ENCODE measurements at places on chromosomes 11 and 22.
A peak's percentile ranks its signal among the peaks of the same experiment; 100 is the strongest.

- no peak for DNase-seq
These were observed 25.0 kb upstream of the MGAT3 start for GRCh38 chr22:39431821-39432251.

- peak; percentile 83 for DNase-seq
These were observed 12.8 kb downstream of the MACROD1 start for GRCh38 chr11:64152841-64153691.

- DNase-seq: no peak
These were observed 38.8 kb downstream of the PTPRJ start for GRCh38 chr11:48019217-48019584.

DNA sequence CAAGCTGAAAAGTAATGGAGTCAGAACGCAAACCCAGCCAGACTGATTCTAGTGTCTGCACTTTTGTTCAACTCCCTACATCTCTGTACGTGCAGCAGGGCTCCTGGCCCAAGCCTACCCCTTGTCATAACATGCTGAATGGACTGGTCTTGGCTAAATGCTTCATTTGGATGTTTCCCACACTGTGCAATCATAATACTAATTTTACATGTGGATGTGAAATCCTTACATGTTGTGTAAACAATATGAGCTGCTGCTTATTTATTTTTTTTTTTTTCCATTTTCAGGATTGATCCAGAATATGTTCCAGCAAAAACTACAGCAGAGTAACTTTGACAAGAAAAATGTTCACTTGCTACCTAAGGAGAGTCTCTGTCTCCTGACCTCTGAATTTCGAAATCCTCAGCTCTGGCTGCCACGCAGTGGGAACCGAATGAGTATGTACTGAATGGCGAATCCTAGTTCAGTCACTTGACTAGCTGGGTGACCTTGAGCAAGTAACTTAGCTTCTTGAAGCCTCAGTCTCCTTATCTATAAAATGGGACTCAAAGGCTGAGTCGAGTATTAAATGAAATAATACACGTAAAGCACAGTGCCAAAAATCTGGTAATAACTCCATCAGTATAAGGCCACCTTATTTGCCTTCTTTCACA is 133.4 kb downstream of the EHF start:
- no peak for DNase-seq

- no peak for DNase-seq
These were observed 32.4 kb upstream of the PRR5 start for GRCh38 chr22:44669561-44669976.
